Cerebellar nuclear complex (tissue), 1 donor: ENCODE measurements at places on chromosomes 7 and 10.
A peak's percentile ranks its signal among the peaks of the same experiment; 100 is the strongest.

DNA sequence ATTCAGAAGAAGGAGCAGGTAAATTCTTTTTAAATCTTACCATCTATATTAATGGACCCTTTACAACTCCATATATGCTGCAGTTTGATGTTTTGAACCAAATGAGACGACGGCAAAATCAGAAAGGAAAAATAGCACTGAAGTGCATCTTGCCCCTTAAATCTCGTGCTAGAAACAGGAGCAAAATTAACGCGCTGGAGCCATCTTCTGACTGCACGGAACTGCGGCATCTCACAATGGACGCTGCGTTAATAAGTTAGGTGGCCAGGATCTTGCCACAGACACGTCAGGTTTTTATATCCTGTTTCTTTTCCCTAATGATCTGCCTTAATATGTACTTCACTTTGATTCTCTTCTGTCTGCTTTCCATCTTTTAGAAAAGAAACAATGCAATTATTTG lies 354.5 kb downstream of the TFEC start:
- no peak for DNase-seq

DNA sequence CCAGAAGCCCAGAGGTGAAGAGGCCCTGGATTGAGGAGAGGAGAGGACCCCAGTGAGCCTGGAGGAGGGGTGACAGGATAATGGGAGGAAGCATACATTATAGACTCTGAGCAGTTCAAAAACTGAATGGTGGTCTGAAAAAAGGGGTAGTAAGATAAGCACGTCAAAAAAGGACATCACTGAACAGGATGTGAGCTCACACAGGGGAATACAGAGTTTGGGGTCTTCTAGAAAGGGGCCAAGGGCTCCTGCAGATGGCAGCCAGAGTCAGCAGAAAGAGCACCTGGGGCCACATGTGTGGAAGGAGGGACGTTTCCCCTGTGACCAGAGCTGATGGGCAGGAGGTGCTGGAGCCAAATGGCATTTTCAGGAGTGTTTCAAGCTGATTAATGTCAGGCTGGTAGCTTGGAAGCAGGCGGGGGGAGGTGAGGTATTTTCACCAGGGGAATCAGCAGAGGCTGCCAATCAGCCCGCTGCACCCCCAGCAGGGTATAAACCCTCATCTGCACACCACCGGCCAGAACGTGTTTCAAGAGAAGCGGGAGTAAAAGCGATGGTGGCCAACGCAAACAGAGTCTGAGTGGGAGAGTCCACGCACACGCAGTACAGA lies 85.8 kb downstream of the TNS3 start:
- no peak for DNase-seq

GRCh38 chr10:93139059-93139655 lies 65.5 kb downstream of the CYP26A1 start:
- DNase-seq, result no peak

GRCh38 chr7:116977172-116977571 lies 23.9 kb downstream of the ST7 start:
- DNase-seq, result no peak

GRCh38 chr10:11535346-11535959 lies 76.0 kb downstream of the USP6NL start:
- no peak for DNase-seq

DNA sequence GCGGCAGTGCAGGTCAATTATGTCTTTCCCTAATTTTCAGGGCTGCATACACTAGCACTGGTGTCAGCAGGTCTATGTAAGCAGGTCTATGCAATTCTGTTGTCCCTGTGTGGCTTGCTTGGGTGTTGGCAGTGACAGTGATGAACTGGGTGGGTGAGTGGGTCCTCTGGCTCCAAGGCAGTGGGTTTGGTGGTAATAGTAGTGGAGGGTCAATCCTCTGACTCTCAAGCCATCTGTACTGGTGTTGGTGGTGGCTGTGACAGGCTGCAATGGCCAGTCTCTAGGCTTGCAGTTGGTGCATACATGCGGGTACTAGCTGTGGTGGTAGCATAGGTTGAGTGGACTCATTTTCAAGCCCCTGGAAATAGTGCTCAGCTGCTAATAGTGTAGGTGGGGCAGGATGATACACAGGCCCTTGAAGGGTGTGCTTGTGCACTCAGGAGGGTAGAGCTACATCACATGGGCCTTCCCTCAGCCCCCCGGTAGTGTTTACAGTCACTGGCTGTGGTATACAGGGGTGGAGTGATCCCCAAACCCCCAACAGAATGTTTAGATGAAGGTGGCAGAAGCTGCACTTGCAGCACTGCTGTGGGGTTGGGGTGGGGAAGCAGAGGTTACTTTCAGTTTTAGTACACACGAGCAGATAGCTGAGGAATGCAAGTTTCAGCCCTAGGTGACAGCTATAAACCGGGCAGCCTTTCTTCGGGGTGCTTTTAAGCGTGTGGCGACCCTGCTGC lies 331.3 kb downstream of the PCDH15 start:
- DNase-seq, result no peak

DNA sequence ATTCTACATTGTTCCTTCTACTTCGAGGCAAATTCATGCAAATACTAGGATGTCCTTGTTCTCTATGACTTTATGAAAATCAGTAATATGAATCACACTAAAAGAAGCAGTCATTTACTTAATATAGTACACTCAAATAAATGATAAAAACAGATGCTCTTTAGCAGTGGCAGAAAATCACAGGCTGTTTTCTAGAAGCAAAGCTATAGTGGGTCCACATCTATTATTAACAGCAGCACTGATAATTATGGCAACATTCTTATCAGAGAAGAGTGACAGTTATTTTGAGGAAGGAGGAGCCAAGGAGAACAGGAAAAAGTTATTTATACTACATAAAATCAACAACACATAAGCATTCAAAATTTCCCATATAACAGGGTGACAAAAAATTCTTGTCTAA lies 16.5 kb downstream of the KIF5B start:
- DNase-seq, result no peak

DNA sequence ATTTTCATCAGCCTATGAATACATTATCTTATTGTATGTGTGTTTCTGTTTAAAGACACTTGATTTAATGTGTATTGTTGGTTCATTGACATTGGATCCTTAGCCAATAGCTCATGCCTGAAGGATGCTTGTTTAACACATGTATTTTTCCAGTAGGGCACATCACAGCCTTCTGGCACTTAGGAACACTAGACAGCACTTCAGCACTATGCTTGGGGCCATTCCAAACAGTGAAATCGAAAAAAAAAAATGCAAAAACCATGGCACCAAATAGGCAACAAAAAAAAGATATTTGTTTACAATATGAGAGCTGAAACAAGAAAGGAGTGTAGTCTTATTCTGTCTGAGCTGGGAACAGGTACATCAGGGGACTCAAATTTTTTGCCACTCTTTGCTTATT lies 262.8 kb downstream of the SLC25A13 start:
- DNase-seq, result no peak

GRCh38 chr10:78544423-78545090 lies 510.9 kb downstream of the RPS24 start:
- no peak for DNase-seq

GRCh38 chr7:35286422-35286821 lies 32.5 kb upstream of the TBX20 start:
- no peak for DNase-seq

DNA sequence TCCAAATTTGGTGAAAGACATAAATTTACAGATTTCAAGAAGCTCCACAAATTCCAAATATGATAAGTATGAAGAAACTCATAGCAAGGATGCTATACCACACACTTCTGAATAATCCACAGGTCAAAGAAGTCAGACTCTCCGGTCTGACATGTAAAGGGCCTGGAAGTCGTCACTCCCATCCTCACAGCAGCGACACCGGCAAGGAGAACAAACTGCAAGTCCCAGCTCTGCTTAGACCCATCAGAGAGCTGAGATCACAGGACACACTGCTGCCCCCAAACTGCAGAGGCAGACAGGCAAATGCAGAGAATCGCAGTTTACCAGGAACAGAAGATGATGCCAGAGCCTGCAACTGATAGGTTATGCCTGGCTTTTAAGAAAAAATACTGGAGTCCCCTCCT lies 62.0 kb downstream of the AMZ1 start:
- no peak for DNase-seq

DNA sequence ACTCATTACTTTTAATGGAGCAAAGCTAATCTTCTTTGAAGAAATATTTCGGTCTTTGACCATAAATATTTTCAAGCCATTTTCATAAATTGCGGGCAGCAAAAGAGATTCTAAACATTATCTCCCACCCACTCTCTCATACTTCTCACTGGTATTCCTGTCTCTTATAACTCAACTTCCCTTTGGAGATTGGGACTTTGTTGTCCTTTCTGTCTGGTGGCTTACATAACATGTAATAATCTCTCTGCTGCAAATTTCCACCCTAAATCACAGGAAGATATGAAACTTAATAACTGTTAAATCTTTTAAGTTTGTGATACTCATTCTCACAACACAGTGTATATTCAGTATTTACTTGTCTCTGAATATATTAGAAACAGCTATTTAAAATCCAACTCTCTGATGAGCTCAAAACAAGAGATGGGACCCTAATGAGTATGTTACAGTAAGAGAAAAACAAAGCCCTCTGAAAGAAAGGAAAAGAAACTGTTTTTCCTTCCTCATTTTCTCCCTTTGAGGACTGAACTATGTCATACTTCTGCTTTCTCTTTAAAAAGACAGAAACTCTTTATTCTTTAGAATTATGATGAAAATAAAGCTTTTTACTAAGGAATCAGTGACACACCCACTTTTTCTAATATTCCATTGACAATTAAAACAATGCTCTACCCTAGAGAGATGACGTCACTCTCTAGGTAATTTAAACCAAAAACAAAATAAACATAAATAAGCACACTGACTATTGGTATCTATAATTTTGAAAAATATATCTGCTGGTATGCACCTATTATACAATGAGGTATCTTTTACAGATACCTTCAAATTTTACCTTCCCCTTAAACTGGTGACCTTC lies 14.7 kb downstream of the CALCR start:
- no peak for DNase-seq

- no peak for DNase-seq
Observed at GRCh38 chr7:104933521-104933988, 80.5 kb upstream of the KMT2E start.

DNA sequence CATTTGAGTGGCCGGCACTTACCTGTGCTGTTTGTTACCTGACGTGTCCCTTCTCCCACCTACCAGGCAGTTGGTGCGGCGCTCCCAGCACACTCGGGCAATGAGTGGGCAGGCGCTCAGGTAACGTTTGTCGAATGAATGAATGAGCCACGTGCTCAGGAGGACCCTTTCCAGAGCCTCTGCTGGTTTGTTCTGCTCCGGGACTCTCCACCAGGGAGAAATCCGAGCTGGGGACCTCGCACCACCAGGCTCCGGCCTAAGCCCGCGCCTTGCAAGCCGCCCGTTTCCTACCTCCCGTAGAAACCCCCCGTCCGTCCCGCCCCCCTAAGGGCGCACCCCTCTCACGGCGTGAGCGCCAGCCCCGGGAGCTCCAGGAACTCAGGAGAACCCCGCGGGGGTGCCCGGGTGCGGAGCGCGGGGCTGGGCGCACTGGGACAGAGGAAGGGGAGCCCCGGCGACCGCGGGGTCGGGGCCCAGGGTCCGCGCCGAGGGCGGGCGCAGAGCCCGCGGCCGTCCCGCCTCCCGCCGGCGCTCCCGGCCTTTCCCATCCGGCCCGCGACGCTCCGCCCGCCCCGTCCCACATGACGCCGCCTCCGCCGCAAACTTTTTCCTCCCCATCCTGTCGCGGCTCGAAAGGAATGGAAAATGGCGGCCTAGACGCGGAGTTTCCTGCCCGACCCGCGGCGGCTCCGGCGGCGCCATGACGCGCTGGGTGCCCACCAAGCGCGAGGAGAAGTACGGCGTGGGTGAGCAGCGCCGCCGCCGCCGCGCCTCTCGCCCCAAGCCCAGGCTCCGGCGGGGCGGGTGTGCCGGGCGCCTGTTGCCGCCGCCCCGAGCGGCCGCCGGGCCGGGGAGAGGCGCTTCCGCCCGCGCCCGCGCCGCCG lies at the start of gene DOCK1:
Gene DOCK1, plus strand, starts transcription at position 611 of the 884 bp plus-strand sequence. Its CDS starts 90 bp downstream, at position 701.
- no peak for DNase-seq

- no peak for DNase-seq
Observed at GRCh38 chr10:106217627-106218026, 946.9 kb downstream of the SORCS1 start.

DNA sequence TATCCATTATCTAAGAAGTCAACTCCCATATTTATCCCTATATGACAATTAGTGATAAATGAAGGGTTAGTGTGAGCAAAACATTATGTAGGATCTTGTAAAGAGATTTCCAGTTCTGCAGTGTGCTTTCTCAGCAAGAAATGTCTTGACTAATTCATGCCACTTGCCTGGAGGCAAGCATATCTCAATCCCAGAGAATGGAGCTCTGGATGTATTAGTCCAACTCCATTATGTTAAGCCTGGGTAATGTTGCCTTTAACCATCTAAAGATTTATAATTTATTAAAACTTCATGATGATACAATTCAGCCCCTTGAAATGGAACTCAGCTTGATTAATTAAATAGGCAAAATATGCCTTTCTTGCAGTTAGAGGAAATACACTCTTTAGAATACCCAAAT lies 1079.9 kb upstream of the LRRTM3 start:
- no peak for DNase-seq

GRCh38 chr7:120725376-120726039 lies 132.4 kb downstream of the TSPAN12 start:
- DNase-seq, result peak; percentile 52

GRCh38 chr10:99329554-99330346 lies 594 bp downstream of the CNNM1 start:
- DNase-seq, result no peak

GRCh38 chr10:88042160-88043100 lies 179.0 kb downstream of the PTEN start:
- DNase-seq, result no peak

GRCh38 chr10:62577076-62577475 lies 202.9 kb downstream of the ZNF365 start:
- DNase-seq, result no peak

DNA sequence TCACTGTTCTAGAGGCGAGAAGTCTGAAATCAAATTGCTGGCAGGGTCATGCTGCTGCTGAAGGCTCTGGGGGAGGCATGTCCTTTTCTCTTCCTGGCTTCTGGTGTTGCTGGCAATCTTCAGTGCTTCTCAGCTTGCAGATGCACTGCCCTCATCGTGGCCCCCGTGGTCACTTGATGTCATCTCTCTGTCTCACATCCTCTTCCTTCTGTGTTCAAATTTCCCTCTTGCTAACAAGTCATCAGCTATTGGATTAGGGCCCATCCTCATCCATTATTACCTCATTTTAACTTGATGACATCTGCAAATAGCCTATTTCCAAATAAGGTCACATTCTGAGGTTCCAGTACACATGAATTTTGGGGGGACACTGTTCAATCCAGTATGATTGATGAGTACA lies 36.6 kb upstream of the SRGN start:
- DNase-seq, result no peak

- no peak for DNase-seq
Observed at GRCh38 chr10:69086001-69086509, 1.8 kb upstream of the SRGN start.

GRCh38 chr10:61021926-61022325 lies 77.9 kb upstream of the RHOBTB1 start:
- no peak for DNase-seq

- no peak for DNase-seq
Observed at GRCh38 chr10:101451667-101452069, 97.7 kb downstream of the BTRC start.

- no peak for DNase-seq
Observed at GRCh38 chr10:5538892-5539651, 14.3 kb downstream of the CALML3 start.

- DNase-seq, result peak; percentile 61
Observed at GRCh38 chr7:12210179-12211053, 678 bp upstream of the TMEM106B start.
